ENCODE measurements at places on chromosomes 11 and 22.

DNA sequence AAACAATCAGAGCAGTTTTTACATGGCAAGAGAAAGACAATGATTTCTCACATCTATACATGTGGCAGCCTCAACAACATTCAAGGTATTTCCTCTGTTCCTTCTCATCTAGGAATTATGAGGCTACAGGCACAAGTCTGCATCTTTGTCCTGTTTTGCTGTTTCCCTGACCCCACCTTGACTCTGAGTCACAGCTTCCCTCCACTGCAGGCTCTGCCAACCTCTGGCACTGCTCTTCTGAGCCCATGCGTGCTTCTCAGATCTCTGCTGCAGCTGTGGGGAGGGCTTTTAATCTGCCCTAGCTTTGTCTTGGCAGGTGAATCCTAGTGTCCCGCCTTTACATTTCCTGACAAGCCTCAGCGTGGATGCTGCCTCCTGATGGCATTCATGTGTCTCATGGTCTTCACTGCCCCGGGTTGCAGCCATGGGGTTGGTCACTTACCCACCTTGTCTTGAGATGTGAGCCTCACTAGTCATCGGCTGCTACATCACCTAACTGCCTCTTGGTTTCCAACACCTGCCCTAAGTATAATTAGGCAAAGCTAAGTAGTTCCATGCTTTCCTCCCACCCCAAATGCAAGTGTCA, 578.5 kb downstream of the TBC1D22A start:
- DNase-seq, result no peak

DNA sequence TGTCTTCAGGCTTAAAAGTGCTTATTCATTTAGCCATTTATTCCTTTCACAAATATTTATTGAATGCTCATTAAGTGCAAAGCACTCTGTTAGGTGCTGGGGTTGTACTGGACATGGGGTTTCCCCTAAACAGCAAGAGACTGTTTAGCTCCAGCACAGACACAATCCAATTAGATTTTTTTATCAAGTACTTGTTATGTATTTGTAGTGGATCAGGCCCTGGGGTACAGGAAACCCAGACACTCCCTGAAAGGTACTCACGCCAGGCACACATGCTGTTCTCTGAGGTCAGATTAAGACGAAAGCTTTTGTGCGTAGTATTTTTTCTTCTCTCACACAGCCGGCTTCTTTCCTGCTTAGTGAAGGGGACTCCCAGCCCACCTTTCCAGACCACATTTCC, 218.1 kb upstream of the PLET1 start:
- no peak for DNase-seq

DNA sequence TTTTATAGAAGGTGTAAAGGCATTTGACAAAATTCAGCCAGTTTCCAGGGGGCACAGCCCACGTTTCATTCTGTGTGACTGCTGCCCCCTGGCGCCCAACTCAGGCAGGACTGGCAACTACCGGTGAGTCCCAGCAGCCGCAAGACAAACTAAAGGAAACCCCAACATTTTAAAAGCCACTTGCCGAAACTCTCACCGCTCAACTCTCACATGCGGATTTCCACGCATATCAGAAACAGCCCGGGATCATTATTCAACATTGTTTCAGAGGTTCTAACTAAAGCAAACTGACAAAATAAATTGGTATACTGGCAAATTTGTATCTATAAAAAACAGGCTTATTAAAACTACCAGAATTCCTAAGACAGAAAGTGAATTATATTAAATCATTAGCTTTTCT, 48.2 kb downstream of the MORC2 start:
- peak; percentile 32 for DNase-seq

GRCh38 chr22:47307822-47308221, 545.4 kb downstream of the TBC1D22A start:
- DNase-seq, result no peak

DNA sequence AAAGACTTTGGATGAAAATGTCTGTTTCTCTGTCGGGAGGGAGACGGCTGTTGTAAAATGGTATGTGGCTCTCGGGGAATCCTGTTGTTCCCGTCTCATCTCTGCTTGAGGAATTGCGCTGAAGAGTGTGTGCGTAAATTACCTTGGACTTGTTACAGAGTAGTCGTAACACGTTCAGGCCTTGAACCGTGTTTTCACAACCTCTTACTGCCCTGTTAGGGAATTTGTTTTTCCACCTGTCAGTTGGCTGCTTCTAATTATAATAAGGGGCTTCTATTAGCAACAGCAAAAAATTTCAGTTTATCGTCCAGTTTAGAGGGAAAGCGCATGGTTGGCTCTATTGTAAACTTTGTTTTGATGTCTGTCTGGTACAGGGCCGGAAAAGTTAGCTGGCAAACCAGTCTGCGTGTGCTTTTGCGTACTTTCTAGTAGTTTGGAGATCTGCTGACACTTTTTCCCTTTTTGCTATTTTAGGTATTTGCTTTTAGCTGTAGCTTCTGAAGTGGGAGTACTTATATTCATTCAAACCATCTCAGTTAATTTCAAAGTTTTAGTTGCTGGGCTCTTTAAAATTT, 1.5 kb downstream of the HIPK3 start:
- no peak for DNase-seq

Measured in stromal cell of bone marrow (primary cell).